ENCODE measurements at places on chromosomes 4 and X.

- no peak for DNase-seq
Measured at GRCh38 chrX:40748977-40749376, 13.6 kb upstream of the MED14 start.

DNA sequence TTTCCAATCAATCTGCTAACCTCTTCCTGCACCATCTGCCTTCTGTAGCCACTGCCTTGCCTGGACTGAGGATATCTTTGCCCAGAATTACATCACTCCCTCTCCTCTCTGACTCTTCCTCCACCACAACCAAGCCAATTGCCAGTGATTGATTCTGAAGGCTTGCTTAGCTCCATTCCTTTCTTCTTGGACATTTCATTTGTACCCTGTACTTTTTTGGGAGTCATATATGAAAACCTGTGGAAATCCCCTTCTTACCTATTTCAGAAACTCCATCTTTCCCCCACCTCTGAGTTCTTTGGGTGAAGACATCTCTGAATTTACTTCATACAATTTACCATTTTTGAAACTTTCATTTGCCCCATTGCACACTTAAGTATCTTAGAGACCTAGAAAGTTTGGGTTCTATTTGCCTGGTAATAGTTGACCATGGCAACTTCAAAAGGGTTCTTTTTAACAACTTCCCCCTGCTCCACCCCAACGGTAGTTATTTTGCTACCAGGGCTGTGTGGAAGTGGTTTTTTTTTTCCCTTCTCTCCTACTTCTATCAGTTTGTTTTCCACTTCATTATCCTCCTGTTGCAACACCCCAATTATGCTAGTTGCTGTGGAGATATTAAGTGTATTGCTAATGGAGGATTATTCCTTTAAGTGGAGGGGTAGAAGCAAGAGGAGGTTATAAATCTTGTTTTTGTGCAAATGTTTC, 14.3 kb downstream of the SGMS2 start:
- DNase-seq: no peak

GRCh38 chrX:119778829-119779228, 12.6 kb downstream of the RPL39 start:
- DNase-seq: no peak

DNA sequence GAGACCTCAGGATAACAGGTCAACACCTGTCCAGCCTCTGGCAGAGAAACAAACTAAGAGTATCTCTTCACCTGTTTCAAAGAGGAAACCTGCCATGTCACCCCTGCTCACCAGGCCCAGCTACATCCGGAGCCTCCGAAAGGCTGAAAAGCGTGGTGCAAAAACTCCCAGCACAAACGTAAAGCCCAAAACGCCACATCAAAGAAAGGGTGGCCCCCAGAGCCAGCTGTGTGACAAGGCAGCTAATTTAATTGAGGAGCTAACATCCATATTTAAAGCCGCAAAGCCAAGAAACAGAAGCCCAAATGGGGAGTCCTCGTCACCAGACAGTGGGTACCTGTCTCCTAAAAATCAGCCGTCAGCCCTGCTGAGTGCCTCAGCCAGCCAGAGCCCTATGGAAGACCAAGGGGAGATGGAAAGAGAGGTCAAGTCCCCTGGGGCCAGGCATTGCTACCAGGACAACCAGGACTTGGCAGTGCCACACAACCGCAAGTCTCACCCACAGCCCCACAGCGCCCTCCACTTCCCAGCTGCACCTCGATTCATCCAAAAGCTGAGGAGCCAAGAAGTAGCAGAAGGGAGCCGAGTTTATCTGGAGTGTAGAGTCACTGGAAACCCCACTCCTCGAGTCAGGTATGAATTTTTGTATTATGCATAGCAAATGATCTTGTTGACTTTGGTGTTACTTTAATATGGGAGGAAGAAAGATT, 15.1 kb downstream of the PALLD start:
- peak; percentile 47 for DNase-seq

DNA sequence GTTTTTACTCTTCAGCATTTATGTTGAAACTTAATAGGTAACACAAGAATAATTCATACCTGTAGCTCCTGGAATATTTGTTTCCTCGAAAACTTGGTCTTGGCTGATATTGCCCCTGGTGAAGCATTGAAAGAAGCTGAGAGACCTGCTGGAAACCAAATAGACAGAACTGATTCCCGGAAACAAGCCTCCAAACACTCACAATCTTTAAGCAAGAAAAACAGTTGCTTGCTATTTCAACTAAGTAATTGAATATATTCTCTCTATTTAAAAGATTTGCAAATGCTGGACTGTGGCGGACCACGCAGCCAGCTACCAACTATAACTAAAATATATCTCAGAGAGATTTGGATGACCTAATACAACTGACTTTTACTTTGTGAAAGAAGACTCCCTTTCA, 3.6 kb downstream of the PCDH18 start:
- no peak for DNase-seq

GRCh38 chr4:98838531-98838930, 90.4 kb downstream of the EIF4E start:
- no peak for DNase-seq

- DNase-seq: no peak
Measured at GRCh38 chr4:119585771-119586170, 42.8 kb downstream of the PDE5A start.

DNA sequence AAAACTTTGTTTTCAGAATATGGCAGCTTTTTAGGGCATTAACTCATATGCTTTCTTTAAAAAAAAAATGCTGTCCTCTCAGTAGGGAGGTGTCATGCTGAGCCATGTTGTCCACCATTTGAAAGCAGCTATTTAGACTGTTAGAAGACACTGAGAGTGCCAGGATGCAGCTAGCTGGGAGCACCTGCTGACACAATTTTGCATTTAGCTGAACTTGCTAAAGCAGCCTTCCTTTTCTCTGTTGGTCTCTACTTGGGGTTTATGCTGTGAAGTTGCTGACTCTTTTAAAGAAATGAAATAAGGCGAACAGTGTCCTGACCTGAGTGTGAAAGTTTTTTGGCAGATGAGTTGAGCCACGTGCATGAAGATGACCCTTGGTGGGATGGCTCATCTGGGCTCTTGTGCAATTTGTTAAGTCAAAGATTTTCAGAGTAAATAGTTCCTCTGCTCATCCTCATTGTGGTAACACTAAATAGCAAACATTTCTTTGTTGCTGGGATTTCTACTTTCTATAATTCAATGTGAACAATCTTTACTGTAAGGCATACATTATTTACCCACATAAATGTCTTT, 64.5 kb downstream of the CDS1 start:
- DNase-seq: no peak

DNA sequence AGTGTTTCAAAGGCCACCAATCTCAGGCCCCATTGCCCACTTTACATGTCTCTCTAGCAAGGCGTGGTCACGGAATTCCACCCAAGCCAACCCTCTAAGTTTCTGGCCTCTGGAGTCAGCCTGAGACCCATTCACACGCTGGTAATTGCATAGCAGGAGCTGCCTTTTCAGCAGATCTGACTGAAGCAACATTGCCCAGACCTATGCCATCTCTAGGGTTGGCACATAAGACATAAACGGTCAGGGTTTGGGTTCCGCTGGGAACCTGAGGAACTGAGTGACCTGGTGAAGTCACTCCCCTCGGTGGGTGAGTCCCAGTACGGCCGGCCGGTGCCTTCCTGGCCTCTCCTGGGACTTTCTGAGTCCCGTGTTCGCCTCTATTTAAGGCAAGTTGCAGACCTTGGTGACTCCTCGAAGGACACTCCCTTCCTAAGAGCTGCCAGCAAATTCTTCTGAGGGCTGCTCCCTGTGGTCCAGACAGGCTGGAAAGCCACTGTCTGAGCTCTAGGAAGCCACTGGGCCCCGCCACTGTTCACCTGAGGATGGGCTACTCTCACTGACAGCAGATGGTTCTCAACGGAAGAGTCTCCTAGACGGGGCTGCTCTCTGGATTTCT, 15.9 kb downstream of the CTAG1A start:
- DNase-seq: no peak

GRCh38 chrX:67346667-67347066, 197.2 kb upstream of the AR start:
- no peak for DNase-seq

- DNase-seq: no peak
Measured at GRCh38 chr4:150258569-150258968, 180.3 kb downstream of the DCLK2 start.

DNA sequence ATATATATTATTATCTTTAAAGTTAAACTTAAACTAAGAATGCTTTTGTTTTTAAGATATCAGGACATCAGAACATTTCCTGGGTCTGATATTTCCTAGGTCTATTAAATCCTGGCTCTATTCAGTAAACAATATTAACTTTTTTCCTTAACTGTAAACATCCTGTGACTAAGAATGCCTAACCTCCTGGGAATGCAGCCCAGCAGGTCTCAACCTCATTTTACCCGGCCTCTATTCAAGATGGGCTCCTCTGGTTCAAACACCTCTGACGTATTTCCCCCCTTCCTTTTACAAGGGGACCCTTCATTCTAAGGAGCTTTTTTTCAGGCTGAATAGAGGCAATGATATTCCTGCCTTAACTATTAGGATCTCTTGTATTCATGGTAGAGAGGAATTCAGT, 35.8 kb upstream of the DYNLT3 start:
- no peak for DNase-seq

GRCh38 chrX:68650491-68650890, 3.0 kb downstream of the STARD8 start:
- no peak for DNase-seq

- DNase-seq: no peak
Measured at GRCh38 chr4:88957570-88957969, 99.4 kb downstream of the FAM13A start.

- no peak for DNase-seq
Measured at GRCh38 chrX:136752796-136753195, 27.9 kb downstream of the ARHGEF6 start.

DNA sequence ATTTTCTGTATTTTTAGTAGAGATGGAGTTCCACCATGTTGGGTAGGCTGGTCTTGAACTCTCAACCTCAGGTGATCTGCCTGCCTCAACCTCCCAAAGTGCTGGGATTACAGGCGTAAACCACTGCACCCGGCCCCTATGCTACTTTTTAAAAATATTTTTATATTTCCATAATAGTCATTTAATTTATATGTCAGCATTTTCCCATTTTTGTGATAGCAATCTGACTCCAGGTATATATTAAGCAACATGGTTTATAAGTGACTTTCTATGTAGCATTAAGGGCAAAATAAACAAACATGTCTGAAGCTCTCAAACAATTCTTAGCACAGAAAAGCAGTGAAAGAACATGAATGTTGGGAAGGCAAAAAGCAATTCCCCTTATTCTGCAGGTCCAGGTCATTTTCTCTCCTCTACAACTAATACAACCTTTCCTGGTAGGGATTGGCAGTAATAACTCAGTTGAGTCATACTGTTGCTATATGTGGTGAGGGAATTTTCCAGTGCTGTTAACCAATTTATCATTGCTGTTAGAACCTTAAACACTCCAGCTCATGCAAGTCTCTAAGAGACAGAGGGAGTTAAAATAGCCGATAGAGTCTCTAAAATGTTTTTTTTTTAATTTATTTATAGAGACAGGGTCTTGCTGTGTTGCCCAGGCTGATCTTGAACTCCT, 24.0 kb downstream of the SMIM14 start:
- no peak for DNase-seq

DNA sequence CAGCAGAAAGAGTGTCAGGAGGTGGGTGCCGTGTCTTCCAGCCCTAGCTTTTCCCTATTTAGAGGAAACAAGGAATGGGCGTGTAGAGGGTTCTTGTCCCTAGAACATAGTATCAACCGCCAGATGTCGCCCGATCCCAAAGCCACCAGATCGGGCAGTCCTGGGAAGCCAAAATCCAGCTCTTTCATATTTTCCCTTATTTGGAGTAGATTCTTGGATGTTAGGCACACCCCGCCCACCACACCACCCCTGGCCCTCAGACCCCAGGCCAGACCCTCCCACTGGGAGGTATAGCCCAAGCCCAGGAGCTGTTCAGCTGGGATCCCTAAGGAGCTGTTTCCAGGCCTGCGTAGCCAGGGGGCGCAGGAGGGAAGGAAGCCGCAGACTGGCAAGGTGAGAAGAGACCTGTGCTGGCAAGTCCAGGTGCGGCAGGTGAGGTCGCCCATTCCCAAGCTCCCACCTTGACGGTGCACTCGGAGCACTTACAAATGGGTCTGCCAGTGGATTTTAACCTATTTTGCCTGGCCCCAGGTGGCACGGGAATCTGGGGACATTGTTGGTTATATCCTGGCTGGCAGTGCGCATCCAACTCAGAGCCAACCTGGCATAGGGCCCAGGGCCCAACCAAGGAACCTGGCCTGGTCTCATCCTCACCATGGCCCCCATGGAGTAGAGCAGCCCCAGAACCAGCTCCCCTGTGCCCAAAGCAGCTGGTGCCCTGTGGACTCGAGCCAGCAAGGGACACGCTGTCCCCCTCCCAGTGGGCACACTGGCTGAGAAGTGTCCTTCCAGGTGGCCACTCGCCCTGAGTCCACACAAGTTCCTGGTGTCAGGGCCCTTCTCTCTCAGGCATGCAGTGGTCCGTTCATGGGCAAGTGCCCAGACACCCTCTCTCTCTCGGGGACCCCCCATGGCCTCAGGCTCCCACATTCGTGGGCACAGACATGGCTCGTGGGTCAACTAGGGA, 811 bp downstream of the FLNA start:
- no peak for DNase-seq

DNA sequence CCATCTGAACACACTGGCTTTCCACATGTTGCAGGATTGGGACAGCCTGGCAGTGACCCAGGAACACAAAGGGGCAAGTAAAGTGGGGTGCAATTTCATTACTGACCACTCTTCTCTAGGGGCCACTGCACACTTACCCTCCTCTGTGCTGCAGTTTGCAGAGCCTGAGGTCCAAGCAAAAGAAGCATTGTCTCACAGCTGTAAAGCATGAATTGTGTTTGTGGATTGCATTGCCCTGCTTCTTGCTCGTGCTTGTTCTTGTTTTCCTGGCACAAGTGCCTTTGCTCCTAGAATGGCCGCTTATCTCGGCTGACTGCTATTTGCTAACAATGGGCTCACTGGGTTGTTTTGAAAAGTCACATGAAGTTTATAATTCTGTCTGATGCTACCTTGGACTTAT, 209.1 kb upstream of the JADE1 start:
- no peak for DNase-seq

- no peak for DNase-seq
Measured at GRCh38 chr4:139872274-139872673, 206.7 kb downstream of the MGST2 start.

DNA sequence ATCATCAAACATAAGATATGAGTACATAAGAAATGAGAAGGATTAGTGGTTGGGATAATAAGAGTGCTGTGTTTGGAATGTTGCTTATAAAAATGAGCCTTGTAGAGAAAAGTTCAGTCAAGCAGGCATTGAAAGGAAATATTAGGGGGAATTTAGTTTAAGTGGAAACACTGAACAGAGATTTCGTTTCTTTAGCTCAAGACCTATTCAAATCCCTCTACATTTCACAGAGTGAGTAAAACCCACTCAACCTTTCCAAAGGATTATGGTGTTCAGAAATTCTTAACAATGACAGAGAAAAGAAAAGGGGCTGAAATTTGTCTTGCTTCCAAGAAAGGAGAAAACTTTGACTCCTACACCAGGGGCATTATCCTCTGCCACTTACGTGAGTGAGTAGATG, 1072.4 kb upstream of the LCORL start:
- no peak for DNase-seq

- no peak for DNase-seq
Measured at GRCh38 chrX:4735299-4735698, 1021.9 kb upstream of the PRKX start.

GRCh38 chr4:86831262-86832130, 17.7 kb downstream of the SLC10A6 start:
- no peak for DNase-seq
